ENCODE measurements at places on chromosomes 5 and 9. TPM values are rescaled to one million over a fixed set of nuclear protein-coding genes. Genes with fewer than 3 reads are reported as not detected.

PCDHB11 gene
- 0.77 TPM for total RNA-seq

IL33 gene
- total RNA-seq: 0.11 TPM

CNTNAP3 gene
- 0.71 TPM for total RNA-seq

WDR38 gene
- not detected for total RNA-seq

IL5 gene
- total RNA-seq: not detected

LHX6 gene
- not detected for total RNA-seq

DOCK2 gene
- 6.1 TPM for total RNA-seq

CATSPER3 gene
- 0.11 TPM for total RNA-seq

RANBP6 gene
- total RNA-seq: 32.3 TPM

Data from LHCN-M2 (cell line).